ENCODE measurements at places on chromosomes 5 and 9.

- no peak for DNase-seq
Measured at GRCh38 chr9:98607787-98608186, 100.9 kb downstream of the GABBR2 start.

- DNase-seq = no peak
Measured at GRCh38 chr5:128105203-128105602, 21.6 kb downstream of the SLC12A2 start.

DNA sequence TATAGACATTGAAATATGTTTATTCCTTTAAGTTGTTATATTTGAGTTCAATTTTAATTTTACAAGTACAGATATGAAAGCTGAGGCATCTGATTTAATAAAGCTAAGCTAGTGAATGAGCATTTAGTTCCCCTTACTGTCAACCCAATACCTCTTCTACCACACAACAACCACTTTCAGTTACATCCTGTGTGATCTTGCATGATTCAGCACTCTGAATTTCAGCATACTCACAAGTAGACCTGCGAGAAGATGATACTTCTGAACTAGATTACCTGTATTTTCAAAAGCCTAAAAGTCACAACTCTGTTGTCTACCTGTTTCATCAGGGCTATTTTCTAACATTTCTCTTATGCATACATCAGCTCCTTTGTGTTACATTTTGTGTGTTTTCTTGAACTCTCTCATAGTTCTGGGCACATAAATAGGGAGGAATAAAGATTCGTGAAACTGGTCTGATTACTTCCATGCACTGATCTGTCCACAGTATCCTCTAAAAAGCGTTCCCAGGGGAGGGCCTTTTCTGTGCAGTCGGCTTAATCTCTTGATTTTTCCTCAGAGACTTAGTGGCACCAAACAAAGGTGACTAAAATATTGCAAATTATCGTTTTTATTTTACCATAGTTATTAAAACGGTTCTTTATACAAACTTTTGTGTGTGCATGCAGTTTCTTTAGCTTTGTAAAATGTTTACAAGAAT is 2025.5 kb upstream of the NUDT12 start:
- peak; percentile 17 for DNase-seq

DNA sequence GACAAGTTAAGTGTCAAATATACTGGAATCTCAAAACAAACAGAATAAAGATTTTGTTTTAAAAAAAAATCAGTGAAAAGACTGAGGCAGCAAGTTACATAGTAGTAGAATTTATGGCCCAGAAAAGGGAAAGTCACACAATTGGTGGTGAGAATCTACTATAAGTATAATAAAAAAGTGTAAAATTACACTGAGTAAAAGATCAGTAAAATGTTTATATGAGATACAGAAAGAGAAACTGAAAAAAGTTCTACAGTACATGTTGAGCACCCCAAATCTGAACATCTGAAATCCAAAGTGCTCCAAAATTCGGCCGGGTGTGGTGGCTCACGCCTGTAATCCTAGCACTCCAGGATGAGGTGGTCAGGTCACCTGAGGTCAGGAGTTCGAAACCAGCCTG is 15.0 kb downstream of the AGTPBP1 start:
- no peak for DNase-seq

GRCh38 chr5:178249191-178249989 is 16.8 kb upstream of the PHYKPL start:
- no peak for DNase-seq

DNA sequence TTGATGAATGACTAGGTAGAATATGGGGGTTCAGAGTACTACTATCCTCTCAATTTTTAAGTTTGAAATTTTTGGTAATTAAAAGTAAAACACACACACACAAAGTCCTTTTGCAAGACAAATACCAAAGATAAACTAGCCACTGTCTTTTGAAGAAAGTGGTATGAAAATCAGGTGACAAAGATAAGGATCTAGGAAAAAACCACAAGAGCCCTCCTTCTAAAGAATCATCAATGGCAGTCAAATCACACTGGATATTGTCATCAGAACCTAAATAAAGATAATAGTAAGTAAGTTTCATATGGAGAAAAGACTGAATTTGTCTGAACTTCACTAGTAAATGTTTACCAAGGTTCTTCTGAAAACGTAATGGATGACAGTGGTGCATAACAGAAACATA is 30.5 kb upstream of the HK3 start:
- DNase-seq = no peak

GRCh38 chr9:109419531-109419930 is 78.6 kb downstream of the PTPN3 start:
- DNase-seq = no peak

- DNase-seq = no peak
Measured at GRCh38 chr5:41840251-41840650, 30.0 kb downstream of the OXCT1 start.

GRCh38 chr9:131826966-131827525 is 87.2 kb upstream of the RAPGEF1 start:
- no peak for DNase-seq

- no peak for DNase-seq
Measured at GRCh38 chr5:173638126-173639040, 21.9 kb upstream of the BOD1 start.

GRCh38 chr5:16799796-16800195 is 136.3 kb downstream of the MYO10 start:
- DNase-seq = peak; percentile 45

DNA sequence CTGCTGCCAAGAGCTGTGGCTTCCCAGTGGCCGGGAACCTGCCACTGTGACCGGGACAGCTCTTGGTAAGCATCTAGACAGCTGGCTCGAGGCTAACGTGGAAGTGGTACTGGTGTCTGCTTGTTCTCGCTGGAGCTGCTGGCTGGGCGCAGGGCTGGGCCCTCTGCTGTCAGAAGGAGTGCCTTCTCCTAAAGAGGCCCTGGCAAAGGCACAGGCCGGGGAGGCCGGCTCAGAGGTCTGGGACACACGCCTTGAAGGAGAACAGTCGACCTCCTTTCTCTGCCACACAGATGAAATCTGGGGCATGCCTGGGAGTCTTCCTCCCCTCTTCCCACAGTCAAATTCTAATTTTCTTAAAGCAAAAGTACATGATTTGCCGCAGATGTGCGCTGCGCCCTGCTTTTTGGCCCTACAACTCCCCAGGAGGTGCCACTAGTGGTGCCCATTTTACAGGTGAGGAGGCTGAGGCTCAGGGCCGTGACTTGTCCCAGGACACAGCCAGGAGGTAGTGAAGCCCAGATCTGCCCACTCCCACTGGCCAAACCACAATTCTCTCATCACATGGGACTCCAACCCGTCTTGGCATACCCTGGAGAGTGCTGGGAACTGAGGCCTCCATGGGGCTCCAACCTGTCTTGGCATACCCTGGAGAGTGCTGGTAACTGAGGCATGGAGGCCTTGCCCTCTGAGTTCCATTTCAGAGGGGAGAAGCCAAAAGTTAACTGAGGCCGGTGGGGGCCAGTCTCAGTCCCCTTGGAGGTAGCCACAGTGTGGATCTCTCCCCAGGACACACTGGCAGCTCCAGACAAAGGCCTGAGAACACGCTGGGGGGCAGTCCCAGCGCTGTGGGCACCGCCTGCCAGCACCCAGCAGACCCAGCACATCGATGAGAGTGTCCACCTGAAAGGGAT is 12.0 kb upstream of the RXRA start:
- no peak for DNase-seq

DNA sequence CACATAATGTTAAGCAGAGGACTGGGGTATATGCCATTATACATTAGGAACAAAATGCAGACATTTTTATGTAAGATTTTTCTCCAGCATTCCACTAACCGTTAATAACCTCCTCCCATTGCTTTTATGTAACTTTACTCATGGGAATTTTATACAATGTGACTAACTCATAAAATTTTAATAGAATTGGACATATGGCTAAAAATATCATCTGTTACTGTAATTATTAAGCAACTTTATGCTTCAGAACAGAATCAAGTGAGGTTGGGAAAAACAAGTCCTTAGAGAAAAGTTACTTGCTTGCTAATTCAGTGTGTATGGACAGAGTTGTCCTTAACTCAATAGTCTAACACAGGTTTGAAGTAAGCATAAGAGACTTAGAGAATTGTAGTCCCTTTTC is 54.8 kb upstream of the PCSK1 start:
- peak; percentile 13 for DNase-seq

- no peak for DNase-seq
Measured at GRCh38 chr5:126074538-126074937, 348.7 kb upstream of the GRAMD2B start.

Measured in eye (tissue), 1 donor.